SW 1271 (cell line): ENCODE measurements at places on chromosomes 7 and 10.

- no peak for DNase-seq
Measured at GRCh38 chr7:121372376-121373010, 23.6 kb downstream of the FAM3C start.

DNA sequence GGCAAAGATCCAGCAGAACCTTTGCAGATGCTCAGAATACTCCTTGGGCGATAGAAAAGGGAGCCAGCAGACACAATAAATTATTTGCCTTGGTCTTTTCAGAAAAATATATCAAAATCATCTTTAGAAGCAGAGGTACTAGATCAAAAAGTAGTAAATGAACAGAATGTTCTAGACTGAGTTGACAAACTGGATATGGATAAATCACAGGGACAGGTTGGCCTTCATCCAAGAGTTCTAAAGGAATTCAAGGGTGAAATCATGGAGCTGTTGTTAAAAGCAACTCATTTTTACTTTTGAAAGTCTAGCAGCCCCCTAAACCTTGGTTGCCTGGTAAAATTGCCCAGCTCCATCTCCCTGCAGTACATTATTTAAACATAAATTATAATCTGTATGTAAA lies 99.1 kb downstream of the PLCE1 start:
- no peak for DNase-seq

- peak; percentile 36 for DNase-seq
Measured at GRCh38 chr10:52488606-52489485, 174.8 kb downstream of the DKK1 start.

GRCh38 chr7:87156709-87157108 lies 4.5 kb downstream of the DMTF1 start:
- no peak for DNase-seq

- DNase-seq = no peak
Measured at GRCh38 chr10:79604294-79604693, 6.4 kb upstream of the SFTPA1 start.

- no peak for DNase-seq
Measured at GRCh38 chr10:99615426-99615825, 4.8 kb downstream of the SLC25A28 start.

GRCh38 chr10:6200734-6201515 lies 1.8 kb upstream of the PFKFB3 start:
- no peak for DNase-seq

GRCh38 chr10:120883071-120883470 lies 31.9 kb downstream of the WDR11 start:
- DNase-seq = no peak

- no peak for DNase-seq
Measured at GRCh38 chr10:100182281-100182680, 3.5 kb downstream of the ERLIN1 start.

DNA sequence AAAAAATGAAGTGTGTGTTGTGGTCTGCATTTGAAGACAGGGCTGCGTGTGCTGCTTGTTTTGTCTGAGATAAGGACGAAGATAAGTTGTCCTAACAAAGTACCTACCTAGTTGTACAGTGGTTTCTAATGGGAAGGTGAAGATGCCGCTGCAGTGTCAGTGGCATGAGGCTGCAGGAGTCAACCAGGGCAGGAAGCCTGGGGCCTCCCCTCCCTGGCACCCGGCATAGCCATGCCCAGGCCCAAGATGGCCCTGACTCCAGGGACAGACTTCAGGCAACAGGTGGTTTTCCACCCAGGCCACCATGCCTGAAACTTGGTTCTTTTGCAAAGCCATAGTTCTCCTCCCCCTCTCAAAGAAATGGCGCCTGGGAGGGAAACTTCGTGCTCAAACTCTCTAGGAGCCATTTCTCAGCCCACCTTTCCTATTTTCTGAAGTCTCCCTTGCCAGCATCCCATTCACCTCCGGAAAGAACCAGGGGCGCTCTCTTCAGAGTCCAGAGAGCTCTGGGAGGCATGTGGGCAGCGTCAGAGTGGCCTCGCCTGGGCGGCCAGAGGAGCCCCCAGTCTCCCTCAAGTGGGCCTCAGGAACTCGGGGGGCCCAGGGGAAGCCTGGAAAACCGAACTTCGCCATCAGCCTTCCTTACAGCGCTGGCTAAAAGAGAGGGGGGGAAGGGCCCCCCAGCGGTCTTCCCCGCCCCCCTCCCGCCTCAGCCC lies 2.1 kb upstream of the KAT6B start:
- no peak for DNase-seq

DNA sequence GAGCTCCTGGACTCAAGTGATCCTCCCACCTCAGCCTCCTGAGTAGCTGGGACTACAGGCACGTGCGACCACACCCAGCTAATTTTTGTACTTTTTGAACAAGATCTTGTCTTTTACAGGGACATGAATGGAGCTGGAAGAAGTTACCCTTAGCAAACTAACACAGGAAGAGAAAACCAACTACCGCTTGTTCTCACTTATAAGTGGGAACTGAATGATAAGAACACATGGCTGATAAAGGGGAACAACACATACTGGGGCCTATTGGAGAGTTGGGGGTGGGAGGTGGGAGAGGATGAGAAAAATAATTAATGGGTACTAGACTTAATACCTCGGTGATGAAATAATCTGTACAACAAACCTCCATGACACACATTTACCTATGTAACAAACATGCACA lies 70.9 kb upstream of the INHBA start:
- DNase-seq = no peak

DNA sequence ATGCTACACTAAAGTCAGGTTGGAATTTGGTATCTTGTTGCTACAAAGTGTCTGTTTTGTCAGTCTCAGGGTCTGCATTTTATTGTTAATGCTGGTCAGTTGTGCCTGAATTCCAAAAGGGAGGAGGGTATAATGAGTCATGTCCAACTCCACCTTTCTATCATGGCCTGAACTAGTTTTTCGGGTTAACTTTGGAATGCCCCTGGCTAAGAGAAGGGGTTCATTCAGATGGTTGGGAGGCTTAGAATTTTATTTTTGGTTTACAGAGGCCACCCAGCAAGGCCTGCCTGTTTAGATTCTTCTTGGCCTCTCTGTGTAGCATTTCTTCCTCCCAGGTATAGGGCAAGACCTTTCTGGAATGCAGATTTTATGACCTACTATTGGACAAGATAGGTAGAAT lies 93.2 kb downstream of the SKIDA1 start:
- DNase-seq = no peak

GRCh38 chr10:33190406-33190805 lies 144.1 kb downstream of the NRP1 start:
- no peak for DNase-seq
